Posterior cingulate gyrus (tissue), 11 donors: ENCODE measurements at places on chromosomes 7 and 10.

GRCh38 chr10:110641256-110641655, 2.9 kb upstream of the RBM20 start:
- no peak for DNase-seq

- DNase-seq = peak; percentile 35
Measured at GRCh38 chr7:152076324-152076821, 50.9 kb downstream of the GALNT11 start.

DNA sequence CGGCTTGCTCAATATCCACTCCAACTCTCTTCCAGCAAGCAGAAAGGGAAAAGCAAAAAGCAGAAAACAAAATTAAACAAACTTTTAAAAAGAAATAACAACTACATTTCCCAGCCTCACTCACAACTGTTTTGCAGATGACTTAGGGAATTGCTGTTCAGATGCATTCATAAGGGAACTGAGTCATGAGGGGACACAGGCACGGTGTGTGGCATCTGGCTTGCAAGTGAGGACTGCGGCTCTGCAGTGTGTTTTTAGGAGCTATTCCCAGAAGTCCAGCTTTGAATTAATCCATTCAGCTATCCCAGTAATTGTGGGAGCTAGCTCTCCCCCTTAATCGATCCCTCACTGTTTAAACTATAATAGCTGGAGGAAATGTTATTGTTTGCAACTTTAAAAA, 30.3 kb downstream of the PTN start:
- peak; percentile 64 for DNase-seq

DNA sequence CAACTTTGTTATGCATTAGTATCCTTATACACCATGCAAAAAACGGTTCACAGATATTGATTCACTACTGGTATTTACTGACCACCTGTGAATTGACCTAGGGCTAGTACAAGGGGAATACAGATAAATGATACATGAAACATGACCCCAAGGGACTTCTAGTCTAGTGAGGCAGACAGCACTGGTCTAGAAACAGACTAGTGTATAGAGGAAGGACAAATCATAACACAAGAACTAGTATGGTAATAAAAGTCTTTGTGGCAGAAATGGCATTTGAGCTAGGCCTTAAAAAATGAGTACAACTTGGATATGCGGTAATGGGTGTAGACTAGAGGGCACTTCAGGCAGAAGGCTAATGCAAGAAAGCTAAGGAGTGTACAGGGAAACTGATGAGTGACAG, 86.6 kb downstream of the SLC25A13 start:
- DNase-seq = no peak

DNA sequence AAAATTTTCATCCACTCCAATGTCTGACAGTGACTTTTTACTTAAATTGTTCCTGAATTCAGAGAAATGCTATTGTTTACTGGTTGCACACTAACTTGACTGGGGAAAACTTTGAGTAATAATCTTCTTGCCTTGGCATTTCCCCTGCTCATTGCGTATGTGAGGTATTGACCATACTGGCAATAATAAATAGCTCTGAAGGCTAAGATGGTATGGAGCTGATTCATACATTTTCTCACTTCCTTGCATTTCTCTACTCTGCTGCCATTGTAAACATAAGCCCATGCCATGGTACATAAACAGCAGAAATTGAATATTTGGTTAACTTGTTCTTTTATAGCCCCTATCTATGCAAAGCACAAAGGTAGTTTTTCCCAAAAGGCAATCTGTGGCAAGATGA, 290.0 kb downstream of the RNLS start:
- DNase-seq = no peak

- no peak for DNase-seq
Measured at GRCh38 chr7:98548971-98549370, 68.1 kb upstream of the NPTX2 start.

DNA sequence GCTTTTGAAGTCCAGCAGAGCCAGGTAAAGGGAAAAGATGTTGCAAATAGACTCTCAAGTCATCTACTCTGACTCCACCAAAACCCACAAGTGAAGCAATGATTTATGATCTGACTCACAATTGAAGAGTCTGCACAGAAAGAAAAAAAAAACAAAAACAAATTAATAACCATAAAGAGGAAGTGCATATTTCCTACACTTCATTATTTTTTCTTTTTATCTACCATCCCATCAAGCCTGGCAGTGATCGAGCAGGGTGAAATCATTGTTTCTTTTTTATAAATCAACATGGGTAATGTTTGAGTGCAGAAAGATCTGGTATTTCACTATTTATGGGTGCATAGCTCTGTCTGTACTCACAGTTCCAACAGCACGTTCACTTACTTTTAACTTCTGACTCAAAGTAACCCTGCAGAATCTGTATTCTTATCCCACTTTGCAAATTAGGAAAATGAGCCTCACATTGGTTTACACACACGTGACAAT, 829.0 kb downstream of the TNS3 start:
- no peak for DNase-seq

GRCh38 chr10:116671274-116671926, 50.6 kb downstream of the PNLIPRP2 start:
- no peak for DNase-seq

DNA sequence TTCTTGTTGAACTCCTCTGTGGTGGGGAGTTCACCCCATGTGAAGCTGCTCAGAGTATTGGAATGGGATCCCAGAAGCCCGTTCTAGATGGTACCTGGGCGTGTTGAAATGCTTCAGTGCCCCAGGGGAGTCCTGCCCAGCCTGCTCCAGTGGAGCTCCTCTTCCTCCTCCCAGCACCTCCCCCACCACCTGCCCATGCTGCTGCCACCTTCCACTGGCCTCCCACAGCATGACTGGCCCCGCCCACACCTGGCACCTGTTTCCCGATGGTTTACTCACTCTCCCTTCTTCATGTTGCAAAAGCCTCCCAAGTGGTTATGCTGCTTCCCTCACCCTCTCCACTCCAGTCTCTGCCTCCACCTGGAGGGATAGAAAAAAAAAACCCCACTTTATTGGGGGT, 32.2 kb upstream of the PCBD1 start:
- DNase-seq = no peak

DNA sequence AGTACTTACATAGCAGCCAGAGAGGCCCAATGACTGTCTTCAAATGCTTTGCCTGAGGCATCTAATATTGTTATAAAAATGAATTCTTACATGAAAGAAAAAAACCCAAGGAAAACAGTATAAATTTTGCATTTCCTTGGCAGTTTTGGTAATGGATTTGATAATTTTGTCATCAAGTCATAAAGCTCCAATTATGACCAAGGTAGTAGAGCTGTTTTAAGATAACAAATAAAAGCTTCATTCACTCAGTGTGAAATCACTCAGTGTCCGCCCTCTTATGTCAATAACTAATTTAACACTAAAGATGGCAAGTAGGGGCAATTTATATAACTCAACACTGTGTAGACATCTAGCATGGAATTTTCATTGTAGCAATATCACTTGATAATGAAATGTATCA, 193.9 kb downstream of the ANKRD7 start:
- no peak for DNase-seq

- DNase-seq = no peak
Measured at GRCh38 chr7:4808026-4808425, 32.6 kb downstream of the AP5Z1 start.

DNA sequence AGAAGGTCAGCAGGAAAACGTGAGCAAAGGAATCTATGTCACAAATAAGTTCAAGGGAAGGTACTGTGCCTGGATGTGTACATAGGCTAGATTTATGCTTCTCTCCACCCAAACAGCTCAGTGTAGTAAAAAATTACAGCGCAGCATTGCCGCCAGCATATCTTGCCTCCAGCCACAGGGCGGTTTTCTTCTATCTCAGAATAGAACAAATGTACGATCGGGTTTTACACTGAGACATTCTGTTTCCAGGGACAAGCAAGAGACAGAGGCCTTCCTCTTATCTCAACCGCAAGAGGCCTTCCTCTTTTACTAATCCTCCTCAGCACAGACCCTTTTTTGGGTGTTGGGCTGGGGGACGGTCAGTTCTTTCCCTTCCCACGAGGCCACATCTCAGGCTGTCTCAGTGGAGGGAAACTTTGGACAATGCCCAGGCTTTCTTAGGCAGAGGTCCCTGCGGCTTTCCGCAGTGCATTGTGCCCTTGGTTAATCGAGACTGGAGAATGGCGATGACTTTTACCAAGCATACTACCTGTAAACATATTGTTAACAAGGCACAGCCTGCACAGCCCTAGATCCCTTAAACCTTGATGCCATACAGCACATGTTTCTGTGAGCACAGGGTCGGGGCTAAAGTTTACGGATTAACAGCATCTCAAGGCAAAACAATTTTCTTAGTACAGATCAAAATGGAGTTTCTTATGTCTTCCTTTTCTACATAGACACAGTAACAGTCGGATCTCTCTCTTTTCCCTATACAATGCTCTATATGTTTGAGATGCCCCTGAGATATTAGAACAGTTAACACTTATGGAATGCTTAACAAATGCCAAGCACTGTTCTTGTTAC, 11.6 kb upstream of the ABHD11 start:
- no peak for DNase-seq

GRCh38 chr7:66110856-66111255, 3.8 kb upstream of the CRCP start:
- no peak for DNase-seq

DNA sequence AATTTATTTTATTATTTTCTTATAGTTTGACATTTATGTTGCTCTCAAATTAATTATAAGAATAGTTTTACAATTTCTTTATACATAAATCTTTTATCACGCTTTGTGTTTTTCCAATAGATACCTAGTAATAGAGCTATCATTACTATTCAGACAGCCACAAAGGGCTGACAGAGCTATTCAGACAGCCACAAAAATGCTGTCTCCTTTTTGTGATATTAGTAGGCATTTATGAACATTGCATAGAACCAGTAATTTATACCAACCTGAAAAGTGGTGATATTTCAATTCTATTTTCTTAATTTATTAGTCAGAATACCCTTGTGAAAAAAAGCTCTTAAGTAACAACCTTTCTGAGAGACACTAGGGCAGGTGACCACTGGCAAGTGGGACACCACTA, 34.2 kb upstream of the IGFBP3 start:
- no peak for DNase-seq

- peak; percentile 82 for DNase-seq
Measured at GRCh38 chr7:151085691-151086620, at the start of gene AGAP3. Gene AGAP3 (plus strand): TSS chr7:151086475. CDS start chr7:151086742, 267 bp downstream.

DNA sequence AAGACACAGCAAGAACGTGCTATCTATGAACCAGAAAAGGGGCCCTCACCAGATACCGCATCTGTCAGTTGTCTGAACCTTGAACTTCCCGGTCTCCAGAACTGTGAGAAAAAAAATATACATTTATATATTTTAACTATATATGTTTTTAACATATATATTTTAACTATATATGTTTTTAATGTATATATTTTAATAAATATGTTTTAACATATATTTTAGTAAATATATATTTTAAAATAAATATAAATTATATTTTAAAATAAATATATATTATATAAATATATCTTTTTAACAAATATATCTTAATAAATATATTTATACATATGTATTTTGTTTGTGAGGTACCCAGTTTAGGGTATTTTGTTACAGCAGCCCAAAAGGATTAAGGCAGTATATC, 958.2 kb upstream of the AUTS2 start:
- no peak for DNase-seq

- DNase-seq = no peak
Measured at GRCh38 chr7:145265180-145265579, 429.3 kb upstream of the TPK1 start.

DNA sequence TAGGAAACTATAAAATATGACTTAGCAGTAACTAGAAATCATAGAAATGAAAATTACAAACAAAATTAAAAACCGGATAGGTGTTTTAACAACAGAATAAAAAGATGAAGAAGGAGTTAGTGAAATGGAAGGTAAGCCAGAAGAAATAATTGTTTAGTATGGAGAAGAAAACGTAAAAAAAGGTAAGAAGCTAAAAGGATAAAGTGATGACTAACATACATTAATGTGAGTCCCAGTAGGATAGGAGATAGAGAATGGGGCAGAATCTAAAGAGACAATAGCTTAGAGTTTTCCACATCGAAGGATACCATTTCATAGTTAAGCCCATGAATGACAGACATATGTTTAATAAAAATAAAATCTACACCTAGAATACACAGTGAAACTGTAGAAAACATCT, 25.3 kb downstream of the GTF2I start:
- DNase-seq = no peak
